ENCODE measurements at places on chromosomes 16 and 17.

GRCh38 chr17:39841134-39841683 lies 22.9 kb downstream of the IKZF3 start:
- no peak for DNase-seq

DNA sequence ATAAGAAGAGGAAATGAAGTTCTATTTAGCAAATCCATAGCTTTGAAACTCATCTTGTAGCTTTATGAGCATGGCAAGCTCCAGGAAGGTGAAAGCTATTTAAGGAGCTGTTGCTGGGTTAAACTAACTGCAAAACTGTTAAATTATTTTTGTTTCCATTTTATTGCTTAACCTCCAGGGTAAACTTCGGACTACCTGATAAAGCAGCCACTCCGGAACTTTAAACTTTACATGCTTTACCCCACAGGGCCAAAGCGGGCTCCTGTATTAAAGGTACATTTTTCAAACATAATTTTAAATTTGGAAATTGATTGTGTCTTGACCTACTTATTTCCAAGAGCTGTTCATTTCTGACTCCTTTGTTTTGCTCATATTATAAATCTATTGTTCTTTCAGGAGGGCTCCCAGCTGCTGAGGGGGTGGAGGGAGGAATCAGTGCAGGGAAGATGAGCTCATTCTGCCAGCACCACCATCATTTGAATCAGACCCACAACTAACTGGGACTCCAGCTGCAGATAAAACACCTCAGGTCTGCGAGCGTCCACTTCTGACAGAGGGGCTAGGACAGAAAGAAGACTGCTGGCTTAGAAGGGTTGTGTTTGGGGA lies 157.9 kb downstream of the IRX3 start:
- no peak for DNase-seq

DNA sequence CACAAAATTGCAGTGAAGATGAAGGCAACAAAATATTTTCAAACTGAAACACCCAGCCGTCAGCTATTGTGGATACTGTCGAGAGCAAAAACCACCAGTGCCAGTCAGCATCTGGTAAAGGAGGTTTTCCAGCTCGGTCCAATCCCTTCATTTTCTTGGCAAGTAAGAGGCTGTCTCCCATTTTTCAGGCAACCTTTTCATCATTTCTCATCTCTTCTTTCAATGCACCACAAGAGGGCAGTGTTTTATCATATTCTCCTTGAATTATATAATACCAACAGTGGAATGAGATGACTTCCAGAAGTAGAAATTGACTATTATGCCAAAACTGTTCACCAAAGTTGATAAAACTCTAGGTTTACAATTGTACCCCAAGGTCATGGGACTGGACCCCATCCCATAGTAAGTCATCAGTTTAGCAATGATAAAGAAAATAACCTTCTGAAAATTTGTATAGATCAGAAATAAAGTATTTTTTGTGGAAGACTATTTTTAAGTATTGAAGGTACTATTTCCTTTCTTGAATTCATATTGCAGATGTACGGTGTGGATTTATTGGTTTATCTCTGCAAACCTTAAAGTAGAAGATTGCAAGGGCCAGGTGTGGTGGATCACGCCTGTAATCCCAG lies 16.8 kb downstream of the NQO1 start:
- peak; percentile 22 for DNase-seq

- no peak for DNase-seq
These were observed 16.9 kb downstream of the ITGAX start for GRCh38 chr16:31371619-31372484.

GRCh38 chr16:85213926-85214675 lies 101.8 kb upstream of the CIBAR2 start:
- no peak for DNase-seq

- DNase-seq: no peak
These were observed 56.5 kb downstream of the RNF213 start for GRCh38 chr17:80316927-80317705.

DNA sequence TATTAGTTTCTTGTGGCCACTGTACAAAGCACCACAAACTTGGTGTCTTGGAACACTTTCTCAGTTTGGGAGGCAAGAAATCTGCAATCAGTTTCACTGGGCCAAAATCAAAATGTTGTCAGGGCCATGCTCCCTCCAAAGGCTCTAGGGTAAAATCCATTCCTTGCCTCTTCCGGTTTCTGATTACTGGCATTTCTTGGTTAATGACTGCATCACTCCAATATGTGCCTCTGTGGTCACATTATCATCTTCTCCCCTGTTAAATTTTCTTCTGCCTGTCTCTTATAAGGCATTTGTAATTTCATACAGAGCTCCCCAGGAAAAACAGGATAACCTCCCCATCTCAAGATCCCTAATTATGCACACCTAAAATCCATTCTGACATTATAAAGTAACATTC lies 34.8 kb downstream of the ZNF287 start:
- DNase-seq: no peak

DNA sequence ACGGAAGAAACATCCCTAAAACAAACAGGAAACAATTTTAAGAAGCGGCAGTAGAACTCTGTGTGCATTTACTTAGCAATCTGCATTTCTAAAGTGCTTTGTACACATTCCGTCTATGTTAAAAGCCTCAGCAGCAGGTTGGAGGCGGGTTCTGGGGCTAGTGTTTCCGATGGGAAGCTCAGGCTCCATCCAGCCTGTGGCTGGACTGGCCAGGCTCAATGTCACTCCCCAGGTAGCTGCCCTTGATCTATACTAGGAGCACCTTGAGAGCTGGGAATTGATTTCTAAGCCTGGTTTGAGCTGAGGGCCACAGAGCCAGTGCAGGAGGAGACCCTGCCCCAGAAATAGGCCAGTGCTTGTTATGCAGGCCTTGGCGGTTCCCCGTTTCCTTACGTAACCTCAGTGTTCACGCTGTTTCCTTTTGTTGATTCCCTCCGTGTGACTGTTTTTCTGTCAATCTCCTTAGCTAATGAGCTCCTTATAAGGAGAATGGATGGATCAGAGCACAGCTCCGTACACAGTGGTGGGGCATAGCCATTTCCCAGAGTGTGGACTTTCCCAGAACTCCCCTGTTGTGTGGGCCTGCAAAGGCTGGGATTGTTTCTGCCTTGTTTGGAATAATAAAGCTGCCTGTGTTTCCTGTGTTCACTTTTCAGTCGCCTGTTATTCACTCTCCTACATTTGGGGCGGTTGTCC lies 21.4 kb downstream of the ADORA2B start:
- peak; percentile 5 for DNase-seq

GRCh38 chr17:32157225-32157624 lies 14.9 kb downstream of the RHOT1 start:
- DNase-seq: no peak

DNA sequence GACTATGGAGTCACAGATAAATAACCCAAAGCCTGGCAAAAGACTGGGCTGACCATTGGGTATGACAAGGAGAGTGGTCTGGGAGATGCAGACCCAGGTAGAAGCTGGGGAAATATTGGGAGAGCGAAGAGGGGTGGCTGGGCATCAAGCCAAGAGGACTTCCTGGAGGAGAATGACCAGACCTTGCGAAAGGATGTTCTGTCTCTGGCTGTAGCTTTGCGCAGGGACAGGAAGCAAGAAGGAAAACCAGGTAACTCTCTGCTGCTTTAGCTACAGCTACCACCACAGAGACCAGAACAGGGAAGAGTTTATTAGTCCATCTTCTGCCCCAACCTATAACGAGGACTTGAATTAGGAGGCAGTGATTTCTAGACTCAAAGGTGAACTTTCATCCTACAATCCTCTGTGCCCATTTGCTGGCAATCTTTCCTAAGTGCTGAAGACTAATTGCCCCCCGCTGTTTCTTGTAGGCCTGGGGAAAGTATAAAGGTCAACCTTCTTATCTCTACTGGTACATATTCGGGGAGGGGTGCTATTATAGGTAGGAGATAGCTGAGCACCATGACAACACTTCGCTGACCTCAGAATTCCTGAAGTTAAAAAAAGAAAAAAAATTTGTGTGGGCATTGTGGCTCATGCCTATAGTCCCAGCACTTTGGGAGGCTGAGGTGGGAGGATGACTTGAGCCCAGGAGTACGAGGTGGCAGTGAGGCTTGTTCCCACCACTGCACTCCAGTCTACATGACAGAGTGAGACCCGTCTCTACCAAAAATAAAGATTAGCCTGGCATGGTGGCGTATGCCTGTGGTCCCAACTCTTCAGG lies 19.1 kb upstream of the KIFC3 start:
- no peak for DNase-seq

DNA sequence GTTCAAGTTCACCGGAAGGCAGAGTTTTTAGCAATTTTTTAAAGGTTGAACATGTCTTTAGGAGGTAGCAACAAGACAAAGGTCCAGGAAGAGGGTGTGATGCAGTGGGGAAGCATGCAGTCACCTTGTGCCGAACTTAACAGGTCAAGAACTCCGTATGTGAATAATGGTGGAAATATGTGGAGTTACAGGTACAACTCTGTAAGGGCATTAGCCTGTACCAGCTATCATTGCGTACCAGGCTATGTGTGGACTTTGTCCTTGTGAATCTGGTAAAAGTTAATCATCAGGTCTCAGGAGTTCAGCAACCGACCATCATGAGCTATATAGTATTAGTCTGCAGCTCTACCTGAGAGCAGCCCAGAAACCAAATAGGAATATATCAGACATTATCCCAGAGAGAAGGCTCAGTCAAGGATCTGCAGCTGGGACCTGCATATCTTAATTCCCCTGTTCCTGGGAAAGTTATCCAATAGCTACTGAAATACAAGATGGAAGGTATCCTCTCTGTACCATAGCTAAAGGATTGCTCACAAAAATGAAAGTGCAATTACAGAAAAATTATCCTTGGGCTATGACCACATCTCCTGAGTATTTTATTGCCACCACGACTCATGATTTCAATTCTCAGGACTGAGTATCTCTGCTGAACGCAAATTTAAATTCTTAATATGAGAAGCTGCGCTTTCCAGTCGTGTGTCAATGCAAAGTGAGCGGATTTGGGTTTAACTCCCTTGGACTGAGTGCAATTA lies 469.3 kb downstream of the CDH13 start:
- DNase-seq: no peak

DNA sequence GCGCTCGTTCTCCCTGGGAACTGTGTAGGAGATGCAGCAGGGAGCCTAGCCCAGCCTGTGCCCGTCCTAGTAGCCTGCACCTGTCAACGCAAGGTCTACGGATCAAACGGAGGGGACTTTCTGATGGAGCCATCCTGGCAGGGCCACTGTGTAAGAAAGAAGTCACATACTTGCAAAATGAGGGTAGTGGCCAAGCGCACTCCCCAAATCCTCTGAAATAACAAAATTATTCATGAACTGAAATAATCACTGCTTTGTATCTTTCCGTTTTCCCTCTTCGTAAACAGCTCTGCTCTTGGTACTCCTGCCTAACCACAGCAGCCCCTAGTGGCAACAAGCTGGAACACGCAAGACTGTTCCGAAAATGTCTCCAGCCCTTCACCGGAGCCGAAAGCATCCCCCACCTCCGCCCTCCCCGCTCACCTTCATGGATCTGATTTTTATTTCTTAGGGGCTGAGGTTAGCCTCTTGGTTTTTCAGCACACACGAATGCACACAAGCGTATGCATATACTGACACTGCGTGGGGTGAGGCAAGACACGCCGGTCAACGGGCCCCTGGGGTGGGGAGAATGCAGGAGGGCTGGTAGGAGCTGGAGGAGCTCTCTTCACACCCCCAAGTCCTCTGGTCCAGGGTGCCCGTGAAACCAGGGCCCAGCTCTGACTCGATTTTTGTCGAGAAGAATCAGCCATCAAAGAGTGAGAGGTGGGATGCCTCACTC lies 100.8 kb downstream of the ABCC12 start:
- DNase-seq: peak; percentile 41

- no peak for DNase-seq
These were observed 2.6 kb downstream of the TMEM98 start for GRCh38 chr17:32930512-32930911.

DNA sequence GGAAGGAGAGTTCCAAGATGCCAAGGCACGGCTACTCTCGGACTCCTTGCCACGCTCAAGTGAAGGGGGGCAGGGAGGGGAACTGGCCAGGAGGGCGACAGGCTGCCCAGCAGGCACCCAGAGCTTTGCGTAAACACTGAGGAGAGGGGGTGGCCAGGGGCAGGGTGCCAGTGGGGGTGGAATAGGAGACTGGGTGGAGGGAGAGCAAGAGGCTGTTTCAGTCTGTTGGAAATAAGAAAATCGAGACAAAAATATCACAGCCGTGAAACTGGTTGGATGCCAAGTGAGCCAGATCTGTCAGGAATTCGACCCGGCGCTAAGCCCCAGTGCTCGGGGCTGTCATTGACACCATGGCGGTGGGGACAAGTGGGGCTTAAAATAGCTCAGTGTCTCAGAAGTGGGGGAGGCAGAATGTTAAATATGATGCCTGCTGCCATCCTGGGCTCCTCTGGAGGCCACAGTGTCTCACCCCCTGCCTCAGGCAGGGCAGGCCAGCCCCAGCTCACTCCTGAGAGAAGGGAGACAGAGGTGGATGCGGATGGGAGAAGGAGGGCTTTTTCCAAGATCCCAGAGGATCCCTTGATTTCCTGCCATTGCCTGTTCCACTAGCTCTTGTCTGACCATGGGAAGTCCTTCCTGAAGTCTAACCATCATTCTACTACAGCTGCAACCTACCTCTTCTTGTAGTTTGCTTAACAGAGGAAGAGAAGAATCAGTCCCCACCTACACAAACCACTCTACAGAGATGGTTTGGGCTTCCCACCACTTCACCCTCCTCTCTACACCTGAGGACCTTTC lies 9.5 kb downstream of the PNMT start:
- DNase-seq: no peak

GRCh38 chr16:57472665-57473060 lies 10.2 kb downstream of the POLR2C start:
- no peak for DNase-seq

DNA sequence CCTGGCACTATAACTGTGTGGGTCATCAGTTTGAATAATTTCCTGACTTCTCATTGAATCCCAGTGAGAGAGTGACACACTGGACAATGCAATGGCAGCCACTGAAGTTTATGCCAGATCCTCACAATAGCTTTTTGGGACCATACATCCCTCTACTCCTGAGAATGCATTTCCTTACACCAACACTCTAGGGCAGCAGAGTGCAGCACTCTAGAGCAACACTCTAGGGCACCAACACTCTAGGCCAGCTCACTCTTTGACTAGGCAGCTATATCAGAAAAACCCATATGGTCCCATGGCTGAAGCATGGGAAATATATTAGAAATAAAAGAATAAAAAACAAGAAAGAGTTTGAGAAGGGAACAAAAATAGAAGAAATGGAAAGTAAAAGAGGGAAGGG lies 309.2 kb downstream of the MAP2K6 start:
- no peak for DNase-seq

- DNase-seq: no peak
These were observed 20.4 kb downstream of the CASKIN1 start for GRCh38 chr16:2176047-2176446.

DNA sequence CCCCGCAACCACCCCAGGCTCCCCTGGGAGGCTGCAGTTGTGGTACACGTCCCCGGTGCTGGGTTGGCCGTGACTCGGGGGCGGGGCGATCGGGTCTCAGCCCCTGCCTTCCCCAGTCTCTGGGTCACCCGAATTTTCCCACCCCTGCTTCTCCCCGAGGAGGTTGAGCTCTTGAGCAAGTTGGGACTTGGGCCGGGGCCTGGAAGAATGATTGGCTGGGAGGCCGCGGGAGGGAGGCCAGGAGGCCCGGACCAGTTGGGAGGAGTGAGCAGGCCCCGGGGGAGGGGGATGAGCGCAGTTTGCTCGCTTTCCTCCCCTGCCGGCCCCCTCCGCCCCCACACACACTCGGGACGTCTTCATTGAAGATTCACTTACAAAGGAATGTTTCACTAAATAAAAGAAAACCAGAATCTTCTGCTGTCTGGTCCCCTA lies 4.5 kb upstream of the HEXIM1 start:
- no peak for DNase-seq

- no peak for DNase-seq
These were observed 6.2 kb downstream of the TNP2 start for GRCh38 chr16:11262915-11263314.

Data from NCI-H526 treated with DMSO at 0.1 percent for 48 hours (cell line).